Dermis microvascular lymphatic vessel endothelial cell (primary cell): ENCODE measurements at places on chromosomes 6 and 20. TPM values are rescaled to one million over a fixed set of nuclear protein-coding genes. Genes with fewer than 3 reads are reported as not detected.

FABP7 gene
- total RNA-seq: not detected in 2 replicates

FAM217A gene
- total RNA-seq: not detected in 2 replicates

SMPDL3A gene
- total RNA-seq: 2.3 and 5.3 TPM in 2 replicates

PKHD1 gene
- not detected in 2 replicates for total RNA-seq

ACTL10 gene
- total RNA-seq: 1.0 and 1.4 TPM in 2 replicates

HTR1B gene
- total RNA-seq: 2.1 and 3.5 TPM in 2 replicates

ASIP gene
- total RNA-seq: not detected in 2 replicates

DNA sequence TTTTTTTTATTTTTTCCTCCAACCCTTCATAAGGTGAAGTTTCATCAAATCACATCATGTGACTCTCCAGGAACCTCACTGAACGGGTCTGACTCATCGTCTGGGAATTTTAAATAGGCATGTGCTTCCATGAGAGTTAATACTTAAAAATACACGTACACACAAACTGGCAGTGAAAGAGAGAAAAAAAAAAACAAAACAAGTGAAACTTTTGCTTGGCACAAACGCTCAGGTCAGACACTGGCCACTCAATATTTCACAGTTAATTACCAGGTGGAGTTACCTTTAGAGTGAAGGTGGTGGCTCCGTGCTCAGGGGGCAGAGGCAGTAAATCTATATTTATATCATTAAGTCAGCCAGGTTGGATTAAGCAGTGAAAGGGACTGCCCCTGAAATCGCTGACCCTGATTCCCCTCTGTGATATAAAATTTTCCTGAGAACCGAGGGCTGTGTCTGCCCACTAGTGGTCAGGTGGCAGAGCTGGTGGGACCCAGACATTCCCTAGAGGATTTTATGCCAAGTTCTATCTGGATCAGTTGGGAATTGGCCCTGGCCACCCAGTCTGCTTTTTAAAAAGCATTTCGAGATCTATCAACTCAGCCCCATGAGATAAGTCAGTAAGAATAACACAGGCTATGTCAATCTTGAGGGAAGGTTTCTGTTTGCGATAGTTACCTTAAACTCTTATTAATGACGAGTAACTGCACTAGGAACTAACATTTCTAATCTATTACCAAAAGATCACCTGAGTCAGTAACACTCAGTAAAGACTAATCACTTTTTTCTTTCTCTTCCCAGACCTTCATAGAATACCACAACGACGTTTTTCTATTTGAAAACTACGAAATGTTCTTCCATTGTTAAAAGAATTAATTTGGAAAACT lies 259.1 kb downstream of the HDGFL1 start:
- DNase-seq: peak; percentile 81

DNA sequence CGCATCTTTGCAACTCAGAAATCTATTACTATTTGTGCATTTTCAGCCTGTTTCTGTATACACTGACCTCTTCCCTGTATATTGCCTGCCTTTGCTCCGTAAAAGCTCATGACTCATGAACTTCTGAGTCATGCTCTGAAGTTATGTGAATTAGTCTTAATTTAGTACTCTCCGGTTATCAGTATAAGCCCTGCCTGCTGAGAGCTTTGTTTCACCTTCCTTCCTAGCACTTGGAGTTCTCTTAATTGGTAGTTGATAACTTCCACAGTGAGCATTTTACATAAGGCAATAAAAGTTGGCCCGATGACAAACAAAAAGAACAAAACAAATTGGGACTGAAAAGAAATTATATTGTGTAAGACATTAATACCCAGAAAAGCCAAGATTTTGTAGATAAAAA lies 231.4 kb downstream of the GJA1 start:
- DNase-seq: peak; percentile 36

DNA sequence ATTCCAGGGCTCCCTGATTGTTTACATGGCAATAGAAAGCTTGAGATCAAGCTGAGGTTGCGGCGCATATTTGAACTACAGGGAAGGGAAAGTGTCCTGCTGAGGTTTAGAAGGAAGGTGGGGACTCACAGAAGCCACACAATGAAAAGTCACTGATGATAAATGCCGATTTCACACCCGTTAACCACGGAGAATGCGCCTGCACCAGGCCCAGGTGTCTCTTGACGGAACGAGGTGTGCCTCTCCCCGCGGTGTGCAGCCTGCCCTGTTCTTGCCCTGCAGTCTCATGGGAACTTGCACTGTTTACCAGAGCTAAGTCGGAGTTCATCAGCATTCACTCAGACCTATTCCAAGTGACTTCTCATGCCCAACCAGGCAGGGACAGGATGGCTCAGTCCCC lies 90.3 kb downstream of the LY86 start:
- no peak for DNase-seq

DNA sequence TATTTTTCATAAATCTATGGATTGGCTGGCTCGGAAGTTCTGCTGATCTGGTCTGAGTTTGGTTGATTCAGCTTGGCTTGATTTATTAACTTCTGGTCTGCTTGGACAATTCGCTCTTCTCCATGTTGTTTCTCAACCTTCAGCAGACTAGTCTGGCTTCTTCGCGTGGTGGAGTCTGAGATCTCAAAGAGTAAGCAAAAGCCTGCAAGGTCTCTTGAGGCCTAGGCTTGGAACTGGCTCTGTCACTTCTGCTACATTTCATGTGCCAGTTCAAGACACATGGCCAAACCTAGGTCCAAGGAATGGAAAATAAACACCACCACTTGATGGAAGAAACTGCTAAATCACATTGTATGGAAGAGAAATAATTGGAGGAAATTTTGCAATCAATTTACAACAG lies 115.1 kb upstream of the JAG1 start:
- DNase-seq: no peak

- DNase-seq: no peak
These were observed at the start of gene HCK for GRCh38 chr20:32052090-32052777. TSS of gene HCK (plus strand) at chr20:32052242.

- DNase-seq: no peak
These were observed 1.9 kb downstream of the MKKS start for GRCh38 chr20:10432079-10432478.

DNA sequence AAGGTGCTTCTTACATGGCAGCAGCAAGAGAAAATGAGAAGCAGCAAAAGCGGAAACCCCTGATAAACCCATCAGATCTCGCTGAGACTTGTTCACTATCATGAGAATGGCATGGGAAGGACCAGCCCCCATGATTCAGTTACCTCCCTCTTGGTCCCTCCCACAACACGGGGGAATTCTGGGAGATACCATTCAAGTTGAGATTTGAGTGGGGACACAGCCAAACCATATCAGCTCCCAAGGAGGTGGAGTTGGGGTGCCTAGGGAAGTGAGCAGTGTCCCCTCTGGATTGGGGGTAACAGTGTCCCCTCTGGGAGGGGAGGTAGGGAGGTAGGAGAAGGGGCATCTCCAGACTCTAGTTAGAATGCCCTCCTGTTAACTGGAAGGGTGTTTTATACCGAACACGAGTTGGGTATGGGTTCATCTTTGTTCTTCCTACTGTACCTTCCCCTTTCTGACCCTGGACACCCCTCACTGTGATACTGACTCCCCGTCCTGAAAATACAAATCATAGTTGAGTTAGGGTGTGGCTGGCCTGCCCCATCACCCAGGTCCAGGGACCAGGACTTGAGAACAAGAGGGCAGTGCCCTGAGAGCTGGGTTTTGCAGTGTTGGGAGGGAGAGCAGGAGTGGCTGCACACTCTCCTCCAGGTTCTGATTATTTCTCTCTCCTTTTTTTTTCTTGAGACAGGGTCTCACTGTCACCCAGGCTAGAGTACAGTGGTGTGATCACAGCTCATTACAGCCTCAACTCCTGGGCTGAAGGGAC lies 62.0 kb downstream of the EFCAB8 start:
- DNase-seq: no peak

DNA sequence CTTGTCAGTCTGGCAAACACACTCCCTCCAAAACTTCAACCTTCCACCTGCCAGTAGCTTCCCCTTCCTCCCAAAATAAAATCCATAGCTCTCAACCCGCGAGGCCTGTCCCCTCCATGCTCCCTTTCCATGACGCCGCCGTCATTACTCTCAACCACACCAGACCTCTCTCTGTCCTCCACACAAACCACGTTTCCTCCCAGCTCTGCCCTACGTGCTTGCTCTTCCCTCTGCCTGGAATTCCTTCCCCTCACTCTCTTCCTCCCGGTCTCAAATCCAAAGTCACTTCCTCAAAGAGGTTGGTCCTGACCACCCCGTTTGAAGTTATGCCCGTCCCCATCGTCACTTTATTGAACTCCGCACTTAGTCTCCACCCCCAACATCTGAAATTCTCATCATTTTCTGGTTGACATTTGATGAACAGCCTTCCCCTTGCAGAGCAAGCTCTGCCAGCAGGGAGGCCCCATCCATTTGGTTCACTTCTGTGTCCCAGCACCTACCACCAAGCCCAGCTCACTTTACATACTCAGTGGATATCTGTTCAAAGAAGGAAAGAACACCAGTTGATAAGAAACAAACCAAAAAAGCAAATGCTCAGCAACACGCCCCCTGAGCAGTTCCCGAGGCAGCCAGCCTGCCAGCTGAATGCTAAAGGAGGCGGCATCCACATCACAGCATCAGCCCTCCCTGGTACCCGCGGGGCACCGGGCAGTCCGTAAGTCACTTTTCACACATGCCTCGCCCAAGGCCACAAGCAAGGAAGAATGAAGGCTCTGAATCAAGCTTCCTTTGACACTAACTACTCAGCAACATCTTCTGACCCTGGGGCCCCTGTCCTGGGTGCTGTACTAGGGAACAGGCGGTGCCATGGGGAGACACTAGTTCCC lies 125.0 kb downstream of the NFATC2 start:
- DNase-seq: peak; percentile 52

DNA sequence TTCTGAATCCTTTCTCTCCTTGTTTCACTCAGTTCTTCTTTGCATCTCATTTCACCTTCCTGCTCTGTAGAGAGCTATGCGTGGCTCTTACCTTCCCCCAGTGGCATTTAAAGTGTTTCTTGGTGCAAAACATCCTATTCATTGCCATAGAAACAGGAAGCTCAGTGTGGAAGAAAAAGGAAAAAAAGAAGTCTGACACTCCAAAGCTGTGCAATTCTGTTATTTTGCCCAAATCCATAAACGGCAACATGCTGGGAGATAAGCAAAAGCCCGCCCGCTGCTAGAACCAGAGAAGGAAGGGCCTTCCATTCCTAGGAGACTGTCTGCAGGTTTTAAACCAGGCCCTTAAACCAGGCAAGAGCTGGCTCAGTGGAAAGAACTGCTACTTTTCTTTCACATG lies 247.1 kb downstream of the HIVEP2 start:
- DNase-seq: no peak

- DNase-seq: no peak
These were observed 43.2 kb upstream of the SMIM8 start for GRCh38 chr6:87279196-87279595.

GRCh38 chr6:164133095-164133494 lies 718.6 kb downstream of the QKI start:
- no peak for DNase-seq

DNA sequence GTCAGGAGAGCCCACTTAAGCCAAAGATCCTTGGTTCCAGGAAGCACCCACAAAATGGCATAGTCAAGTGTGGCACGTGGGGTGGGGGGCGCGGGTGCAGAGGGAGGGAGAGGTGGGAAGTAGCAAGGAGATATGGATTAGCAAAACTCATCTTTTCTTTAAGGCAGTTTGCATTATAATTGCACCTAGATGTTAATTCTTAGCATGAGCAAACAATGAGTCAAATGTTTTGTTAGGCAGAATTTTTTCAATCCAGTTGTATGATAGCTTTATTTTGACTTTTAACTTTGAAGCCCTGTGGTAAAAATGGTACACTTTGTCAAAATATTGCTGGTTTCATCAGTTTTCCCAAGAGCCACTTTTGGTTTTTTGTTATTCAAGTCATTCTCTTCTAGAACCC lies 15.0 kb downstream of the SCAND1 start:
- no peak for DNase-seq

DNA sequence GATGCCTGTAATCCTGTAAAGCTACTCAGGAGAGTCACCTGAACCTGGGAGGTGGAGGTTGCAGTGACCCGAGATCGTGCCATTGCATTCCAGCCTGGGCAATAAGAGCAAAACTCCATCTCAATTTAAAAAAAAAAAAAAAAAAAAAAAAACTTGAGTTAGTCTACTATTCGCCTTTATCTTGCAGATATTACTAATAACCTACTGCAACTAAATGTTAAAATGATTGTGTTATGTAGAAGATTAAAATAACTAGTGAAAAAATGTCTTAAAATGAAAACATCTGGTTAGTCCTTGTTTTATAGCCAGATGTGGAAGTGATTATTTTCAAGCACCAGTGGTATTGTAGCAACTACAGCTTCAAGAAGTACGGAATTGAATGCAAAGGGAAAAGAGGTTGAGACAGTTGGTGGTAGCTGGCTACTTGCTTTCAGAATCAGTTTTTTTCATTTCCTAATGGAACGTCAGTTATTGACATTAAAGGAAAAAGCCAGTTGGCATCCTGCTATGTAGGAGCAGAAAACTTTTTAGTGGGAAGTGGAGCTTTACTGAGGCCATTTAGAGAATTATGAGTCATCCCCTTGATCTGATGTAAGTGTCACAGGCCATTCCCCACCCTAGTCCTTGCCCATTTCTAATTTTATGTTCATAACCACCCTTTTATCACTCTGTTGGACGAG lies 43.8 kb upstream of the DYNLRB1 start:
- DNase-seq: peak; percentile 74

DNA sequence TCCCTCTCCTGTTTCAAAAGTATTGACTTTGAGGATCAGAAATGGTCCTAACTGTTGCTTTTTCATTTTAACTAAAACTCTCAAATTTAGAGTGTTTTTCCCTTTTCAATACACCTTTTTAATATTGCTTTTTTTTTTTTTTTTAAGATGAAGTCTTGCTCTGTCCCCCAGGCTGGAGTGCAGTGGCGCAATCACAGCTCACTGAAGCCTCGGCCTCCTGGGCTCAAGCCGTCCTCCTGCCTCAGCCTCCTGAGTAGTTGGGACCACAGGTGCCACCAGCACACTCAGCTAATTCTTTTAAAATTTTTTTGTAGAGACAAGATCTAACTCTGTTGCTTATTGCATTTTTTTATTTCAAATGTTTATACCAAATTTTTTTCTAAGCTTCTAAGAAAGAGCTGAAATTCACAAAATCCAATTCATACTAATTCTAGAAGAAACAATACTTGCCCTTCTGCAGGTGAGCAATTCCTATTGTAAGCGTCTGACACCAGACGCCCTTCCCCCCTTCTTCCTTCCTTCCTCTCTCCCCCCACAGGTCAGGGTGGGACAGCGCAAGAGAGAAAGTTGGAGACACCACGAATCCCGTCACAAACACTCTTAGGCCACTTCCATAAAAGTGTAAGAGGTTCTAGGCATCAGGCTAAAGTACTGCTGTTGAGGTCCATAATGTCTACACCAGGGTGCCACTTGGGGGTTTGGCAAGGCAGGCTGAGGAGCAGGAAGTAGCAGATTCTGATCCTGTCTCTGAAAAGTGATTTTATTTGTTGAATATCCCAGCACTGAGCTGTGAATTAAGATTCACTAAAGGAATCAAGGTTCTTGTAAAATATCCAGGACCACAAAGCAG lies 12.8 kb downstream of the DLL1 start:
- DNase-seq: no peak

DNA sequence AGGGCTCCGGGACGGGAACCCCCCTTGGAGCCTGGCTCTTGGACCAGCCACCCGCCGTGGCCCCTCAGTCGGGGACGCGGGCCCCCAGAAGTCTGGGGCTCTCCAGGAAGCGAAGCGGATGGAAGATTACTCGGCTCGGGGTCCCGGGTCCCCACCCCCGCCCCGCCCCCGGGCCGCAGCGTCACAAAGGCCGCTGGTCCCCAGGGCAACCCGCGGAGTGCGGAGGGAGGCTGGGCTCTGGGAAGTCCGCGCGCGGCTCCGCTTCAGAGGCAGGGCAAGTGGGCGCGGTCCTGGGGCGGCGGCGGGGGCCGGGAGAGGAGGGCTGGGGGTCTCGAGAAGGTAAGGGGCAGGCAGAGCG lies at the start of gene FNDC11:
Gene FNDC11 (plus strand): TSS at position 227 of the 358 bp plus-strand sequence. CDS start 1,505 bp downstream, outside the sequence.
- peak; percentile 5 for DNase-seq

- peak; percentile 99 for DNase-seq
These were observed 67.2 kb upstream of the TBC1D7 start for GRCh38 chr6:13395272-13396237.

- no peak for DNase-seq
These were observed 217.0 kb downstream of the TBX18 start for GRCh38 chr6:84547341-84547801.
